Cerebellum (tissue), 4 donors: ENCODE measurements at places on chromosomes 13 and 19. TPM values are rescaled to one million over a fixed set of nuclear protein-coding genes. Genes with fewer than 3 reads are reported as not detected.

- DNase-seq = peak; percentile 44
Measured at GRCh38 chr19:17475541-17476115, 5.3 kb downstream of the SLC27A1 start.

- DNase-seq = no peak
Measured at GRCh38 chr19:6802336-6803035, 30.0 kb downstream of the VAV1 start.

GRCh38 chr13:67469623-67470022, 239.5 kb upstream of the PCDH9 start:
- DNase-seq = no peak

DNA sequence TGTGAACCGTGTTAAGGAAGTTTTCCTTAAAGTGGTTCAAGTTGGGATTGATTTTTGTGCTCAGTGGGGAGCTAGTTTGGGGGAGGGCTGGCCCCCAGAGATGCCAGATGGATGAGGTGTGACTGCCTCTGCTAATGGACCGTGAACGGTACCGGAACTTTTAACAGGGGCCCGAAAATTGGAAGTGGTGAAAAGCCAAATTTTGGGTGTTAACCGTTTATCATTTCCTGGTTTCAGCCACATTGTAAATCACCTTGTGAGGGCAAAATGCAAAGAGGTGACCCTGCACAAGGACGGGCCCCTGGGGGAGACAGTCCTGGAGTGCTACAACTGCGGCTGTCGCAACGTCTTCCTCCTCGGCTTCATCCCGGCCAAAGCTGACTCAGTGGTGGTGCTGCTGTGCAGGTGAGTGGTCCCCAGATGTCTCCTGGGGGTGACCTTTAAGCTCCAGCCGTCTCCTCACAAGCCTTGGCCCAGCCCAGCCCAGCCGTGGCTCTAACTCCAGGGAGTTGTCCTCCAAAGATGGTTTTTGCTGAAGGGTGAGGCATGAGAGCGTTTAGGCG, 18.2 kb downstream of the UPF1 start:
- no peak for DNase-seq

DNA sequence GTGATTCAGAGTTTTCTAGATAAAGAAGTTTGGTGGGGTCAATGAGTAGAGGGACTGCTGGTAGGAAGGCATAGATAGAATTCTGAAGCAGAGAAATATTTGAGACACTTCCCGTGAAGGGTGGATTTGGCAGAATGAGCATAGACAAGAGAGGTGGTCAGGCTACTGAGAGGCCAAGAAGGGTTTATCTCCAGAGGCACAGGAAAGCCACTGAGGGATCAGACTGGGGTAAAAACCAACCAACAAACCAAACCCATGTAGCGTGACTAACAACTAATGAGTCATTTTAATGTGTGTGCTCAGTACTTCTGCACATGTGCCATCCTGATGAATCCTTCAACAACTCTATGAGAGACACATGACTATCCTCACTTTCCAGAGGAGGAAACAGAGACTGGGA, 60.0 kb upstream of the SERP2 start:
- no peak for DNase-seq

- no peak for DNase-seq
Measured at GRCh38 chr13:85728811-85729210, 70.4 kb downstream of the SLITRK6 start.

DNA sequence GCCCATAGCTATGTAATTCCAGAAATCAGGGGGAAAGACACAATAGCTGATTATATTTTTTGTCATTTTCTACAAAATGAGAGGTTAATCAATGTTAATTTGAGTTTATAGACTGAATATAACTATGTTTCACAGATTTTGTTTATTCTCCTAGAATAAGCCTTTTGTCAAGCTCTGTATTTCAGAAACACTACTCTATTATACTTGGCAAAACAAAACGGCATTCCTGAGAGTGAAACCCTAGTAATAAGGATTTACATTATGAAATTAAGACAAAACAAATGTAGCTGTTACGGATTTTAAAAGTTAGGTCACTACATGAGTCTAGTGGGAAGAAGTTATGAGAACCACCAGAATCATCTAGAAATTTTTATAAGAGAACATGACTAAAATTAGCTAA, 334.2 kb downstream of the KLF12 start:
- no peak for DNase-seq

GRCh38 chr13:47594833-47595232, 406.2 kb downstream of the SUCLA2 start:
- DNase-seq = no peak

- DNase-seq = no peak
Measured at GRCh38 chr19:52533901-52534300, 6.4 kb downstream of the ZNF808 start.

DNA sequence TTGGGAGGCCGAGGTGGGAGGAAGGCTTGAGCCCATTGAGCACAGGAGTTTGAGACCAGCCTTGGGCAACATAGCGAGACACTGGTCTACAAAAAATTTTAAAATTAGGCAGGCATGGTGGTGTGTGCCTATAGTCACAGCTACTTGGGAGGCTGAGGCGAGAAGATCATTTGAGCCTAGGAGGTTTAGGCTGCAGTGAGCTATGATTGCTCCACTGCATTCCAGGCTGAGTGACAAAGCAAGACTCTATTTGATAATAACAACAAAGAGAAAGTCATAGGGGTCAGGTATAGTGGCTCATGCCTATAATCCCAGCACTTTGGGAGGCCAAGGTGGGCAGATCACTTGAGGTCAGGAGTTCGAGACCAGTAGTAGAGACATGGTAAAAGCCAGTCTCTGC, 4.6 kb upstream of the SLC44A2 start:
- no peak for DNase-seq

- no peak for DNase-seq
Measured at GRCh38 chr19:48292798-48293197, 22.9 kb downstream of the ZNF114 start.

DNA sequence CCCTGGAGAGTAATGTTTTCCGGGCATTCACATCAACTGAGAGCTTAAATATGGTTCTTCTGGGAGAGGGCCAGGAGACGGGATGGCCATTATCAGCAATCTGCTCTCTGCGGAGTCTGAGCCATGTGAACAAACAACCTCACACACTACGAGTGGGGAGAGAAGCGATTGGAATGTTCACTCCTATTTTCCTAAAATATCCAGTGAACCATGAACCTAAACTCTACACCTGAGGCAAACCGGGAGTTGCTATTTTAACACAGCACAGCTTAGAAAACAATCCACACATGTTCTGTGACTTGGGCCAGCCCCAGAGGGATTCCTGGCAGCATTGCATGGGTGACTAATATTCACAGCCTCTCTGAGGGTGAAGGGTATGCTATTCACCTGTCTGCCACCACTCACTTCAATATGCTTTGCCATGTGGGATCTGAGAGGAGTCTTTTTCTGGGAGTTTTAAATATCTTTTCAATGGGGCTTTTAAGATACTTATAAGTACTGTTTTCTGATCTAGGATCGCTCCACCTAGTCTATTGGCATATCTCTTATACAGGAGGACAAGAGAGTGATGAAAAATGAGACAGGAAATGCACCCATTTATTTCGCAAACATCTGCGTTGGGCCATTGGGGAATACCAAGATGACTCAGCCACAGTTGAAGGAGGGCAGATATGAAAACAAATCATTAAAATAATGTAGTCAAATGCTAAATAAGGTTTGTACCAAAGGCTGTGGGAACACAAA, 72.6 kb upstream of the SERP2 start:
- DNase-seq = peak; percentile 85

DNA sequence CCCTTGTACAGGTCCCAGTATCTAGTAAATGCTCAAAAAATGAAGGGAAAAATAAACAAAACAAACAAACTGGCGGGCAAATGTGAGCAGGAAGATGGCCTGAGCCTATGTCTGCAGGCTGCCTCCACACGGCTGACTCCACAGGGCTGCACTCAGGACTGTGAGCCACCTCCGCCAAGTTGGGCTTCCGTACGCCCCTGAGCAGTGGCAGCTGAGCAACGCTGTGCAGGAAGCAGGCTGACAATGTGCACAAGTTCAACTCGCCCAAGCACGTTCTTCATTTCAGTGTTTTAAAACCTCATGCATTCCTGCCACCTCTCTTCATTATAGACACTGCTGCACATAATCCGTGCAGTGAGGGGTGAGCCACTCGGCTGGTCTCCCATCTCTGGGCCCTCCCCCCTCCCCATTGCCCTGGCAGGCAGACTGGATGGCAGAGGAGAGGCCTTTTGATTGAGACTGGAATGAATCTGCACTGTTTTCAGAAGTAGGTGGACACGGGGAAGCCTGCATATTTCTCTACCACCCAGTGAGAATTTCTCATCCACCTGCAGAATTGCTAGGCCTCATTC, 915.3 kb downstream of the UQCRFS1 start:
- no peak for DNase-seq

GRCh38 chr13:105787632-105788031, 747.8 kb downstream of the EFNB2 start:
- DNase-seq = no peak

GRCh38 chr19:35142606-35143230, 337 bp upstream of the FXYD7 start:
- no peak for DNase-seq

GRCh38 chr19:16899566-16900075, 10.8 kb downstream of the F2RL3 start:
- DNase-seq = no peak

PSG4 gene
- total RNA-seq = not detected

NXNL1 gene
- total RNA-seq = not detected
